CD4-positive, CD25-positive, alpha-beta regulatory T cell (primary cell): ENCODE measurements at places on chromosomes 2 and 18. TPM values are rescaled to one million over a fixed set of nuclear protein-coding genes. Genes with fewer than 3 reads are reported as not detected.

DNA sequence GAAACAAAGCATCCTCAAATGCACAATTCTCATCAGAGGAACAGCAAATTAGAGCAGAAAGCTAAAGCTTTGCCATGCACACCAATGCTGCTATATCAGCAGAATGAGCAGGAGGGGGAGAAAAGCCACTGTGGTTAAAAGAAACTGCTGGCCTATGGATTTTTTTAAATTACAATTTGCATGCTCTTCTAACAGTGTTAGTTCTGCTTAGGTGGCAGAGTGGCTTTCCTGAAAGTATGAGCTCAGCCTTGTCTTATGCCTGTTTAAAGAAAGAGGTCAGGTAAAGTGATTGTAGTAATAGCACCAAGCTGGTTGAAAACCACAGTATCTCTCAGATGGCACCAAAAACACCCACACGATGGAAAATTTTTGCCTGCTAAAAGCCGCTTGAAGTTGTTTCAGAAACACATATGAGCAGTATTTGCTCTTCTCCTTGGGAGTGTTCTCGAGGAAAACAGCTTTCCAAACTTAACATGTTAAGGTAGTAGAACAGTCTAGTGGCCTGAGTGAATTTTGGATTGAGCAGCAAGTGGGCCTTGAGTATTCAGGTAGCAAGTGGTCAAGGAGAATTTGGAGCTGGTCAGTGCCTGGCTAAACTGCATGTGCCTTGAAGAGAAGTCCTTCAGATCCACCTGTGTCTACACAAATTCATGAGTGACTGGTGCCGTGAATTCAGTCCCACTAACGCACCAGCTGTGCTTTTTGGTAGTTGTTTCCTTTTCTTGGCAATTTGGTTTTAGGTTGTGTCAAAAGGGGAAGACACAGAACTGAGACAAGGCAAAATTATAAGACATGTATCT is 19.6 kb upstream of the NDUFV2 start:
- peak; percentile 85 for DNase-seq

GRCh38 chr2:61645911-61646310 is 107.8 kb upstream of the XPO1 start:
- DNase-seq, result no peak

The FAM110C gene
- 1.8 TPM for polyA plus RNA-seq

GRCh38 chr18:6249170-6249569 is 165.5 kb downstream of the L3MBTL4 start:
- no peak for DNase-seq

DNA sequence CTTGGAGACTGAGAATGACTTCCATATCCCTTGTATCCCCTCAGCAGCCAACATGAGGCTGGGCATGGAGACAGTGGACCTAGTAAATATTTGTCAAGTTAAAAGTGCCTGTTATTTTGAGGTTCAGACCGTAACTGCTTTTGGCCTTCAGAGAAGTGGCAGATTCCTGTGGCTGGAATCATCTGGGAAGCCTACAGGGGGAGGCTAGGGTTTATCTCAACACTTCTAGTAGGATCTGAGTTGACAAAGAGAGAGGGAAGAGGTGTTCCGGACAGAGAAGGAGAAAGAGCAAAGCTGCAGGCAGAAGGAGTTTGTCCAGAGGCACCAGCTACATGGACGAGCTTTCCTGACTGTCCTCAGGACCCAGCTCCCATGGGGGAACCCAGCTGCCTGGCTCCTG is 27.0 kb downstream of the SLC14A2 start:
- DNase-seq, result no peak

- no peak for DNase-seq
Observed at GRCh38 chr2:198277181-198277580, 472.8 kb downstream of the PLCL1 start.

- no peak for DNase-seq
Observed at GRCh38 chr2:25669520-25669919, 3.9 kb downstream of the DTNB start.

- DNase-seq, result no peak
Observed at GRCh38 chr18:22831441-22831904, 101.7 kb upstream of the RBBP8 start.

DNA sequence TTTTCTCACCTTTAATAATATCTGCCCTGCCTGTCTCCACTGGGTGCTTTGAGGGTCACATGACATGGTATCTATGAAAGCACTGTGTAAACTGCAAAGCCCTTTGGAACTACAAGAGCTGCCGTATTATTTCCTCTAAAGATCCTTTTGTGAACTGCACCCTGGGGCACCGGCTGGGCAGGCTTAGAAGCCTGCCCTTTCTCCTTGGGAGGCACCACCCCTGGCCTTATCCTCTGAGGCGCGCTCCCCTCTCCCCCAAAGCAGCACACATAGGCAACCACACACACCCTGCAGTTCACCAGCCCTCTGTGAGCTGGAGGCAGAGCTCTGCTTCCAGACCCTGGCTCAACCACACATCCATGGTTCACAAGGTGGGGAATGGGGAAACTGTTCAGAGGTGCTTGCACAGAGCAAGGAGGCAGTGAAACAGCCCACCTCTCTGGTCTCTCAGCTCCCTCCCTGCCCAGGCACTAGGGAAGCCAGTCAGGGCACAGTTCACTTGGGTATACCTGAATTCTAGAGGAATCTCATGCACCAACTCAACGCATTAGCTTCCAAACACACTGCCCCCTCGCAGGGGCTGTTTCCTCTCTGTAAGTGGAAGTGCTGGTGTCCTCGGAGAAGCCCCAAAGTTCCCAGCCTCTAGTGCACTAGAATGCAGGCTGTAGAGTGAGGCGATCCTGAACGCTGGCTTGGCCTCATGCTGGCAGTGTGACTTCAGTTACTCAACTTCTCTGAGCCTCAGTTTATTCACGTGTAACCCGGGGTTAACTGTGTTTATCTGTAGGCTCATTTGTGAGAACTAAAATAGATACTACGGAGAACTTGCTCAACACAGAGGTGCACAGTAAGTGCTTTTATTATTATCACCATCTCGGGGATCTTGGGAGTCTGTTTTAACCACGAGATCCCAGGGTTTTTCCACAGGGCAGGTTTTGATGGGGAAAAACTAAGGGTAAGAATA is 11.0 kb downstream of the SIGLEC15 start:
- DNase-seq, result no peak

DNA sequence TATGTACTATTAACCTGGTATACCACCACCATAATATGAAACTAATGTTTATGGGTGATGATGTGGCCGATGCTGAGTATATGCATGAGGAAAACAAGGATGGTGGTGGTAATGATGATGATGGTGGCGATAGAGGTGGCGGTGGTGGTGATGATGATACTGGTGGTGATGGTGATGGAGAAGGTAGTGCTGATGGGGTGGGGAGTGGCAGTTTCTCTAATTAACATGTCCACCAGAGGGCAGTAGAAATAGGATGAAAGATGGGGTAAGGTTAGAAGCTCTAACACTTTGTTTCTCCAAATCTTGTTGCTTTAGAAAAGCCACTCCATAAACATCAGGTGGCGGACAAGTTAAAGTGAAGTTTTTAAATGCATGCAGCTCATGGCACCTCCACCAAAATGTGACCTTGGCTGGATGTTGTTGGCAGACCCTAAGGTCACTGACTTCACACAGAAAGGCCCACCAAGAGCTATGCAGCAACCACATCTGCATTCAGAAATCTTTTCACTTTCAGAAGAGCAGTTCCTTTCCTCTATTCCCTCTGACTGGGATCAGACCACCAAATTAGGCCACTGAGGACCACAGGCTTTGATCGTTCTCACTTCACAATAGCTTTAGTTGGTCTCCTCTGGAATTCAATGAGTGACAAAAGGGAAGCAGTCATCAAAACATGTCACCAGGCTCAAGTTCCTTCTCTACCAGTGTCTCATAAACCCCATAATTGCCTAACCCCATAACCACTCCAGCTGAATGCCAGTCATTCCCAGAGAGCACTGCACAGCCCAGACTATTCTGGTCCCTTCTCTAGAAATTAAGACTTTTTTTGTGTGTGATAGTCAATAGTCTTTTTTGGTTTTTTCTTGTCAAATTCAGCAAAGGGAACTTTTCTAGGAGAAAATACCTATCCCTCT is 7.5 kb upstream of the BCL11A start:
- DNase-seq, result no peak
